ENCODE measurements at places on chromosomes 6 and 20.
A peak's percentile ranks its signal among the peaks of the same experiment; 100 is the strongest.

GRCh38 chr6:159680104-159680503 is 12.9 kb downstream of the SOD2 start:
- DNase-seq, result no peak

DNA sequence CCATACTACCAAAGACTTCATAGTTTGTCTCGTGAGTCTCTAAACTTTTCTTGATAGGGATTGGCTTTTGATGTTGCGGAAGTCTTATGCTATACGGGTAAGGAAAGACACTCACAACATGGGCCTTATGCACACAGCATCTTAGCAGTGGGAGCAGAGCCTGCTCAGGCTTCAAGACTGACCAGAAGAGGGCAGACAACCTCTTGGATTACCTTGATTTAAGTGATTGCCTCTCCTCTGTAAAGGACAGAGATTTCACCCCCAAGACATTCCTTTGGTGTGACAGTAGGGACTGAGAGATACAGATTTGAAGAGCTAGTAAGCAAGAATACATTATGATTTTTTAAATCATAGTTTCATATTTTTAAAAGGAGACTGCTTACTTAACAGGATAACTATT is 71.0 kb upstream of the SAMD3 start:
- peak; percentile 77 for DNase-seq

DNA sequence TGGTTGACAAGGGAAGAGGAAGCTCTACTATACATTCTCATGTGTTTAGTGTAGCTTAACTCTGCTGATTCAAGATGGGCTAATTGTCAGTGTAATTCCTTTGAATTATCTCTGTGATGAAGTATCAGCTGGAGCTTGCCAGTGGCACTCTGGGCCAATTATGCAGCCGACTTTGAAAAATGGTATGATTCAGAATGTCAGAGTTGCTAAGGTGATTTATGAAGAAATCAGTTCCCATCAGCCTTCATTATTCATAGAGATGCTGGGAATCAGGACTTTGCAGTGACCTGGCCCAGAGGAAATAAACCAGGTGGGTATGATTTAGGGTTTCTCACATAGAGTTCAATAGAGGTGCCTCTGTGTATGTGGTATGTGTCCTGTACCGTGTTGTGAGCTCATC is 33.4 kb downstream of the KCNS1 start:
- DNase-seq, result peak; percentile 32

DNA sequence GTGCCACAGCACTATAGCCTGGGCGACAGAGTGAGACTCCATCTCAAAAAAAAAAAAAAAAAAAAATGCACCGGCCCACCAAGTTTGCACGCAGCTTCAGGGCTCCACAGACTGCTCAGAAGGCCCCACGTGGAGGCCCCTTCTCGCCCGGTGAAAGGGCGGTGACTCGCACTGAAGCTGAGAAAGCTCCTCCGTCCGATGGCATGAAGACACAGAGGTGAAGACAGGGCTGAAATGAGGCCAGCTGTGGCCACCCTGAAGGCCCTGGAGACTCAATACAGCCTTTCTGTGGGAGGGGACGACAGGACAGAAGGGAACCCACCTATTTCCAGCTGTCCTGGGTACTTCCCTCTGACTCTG is 84.0 kb downstream of the PTPN1 start:
- DNase-seq, result peak; percentile 25

GRCh38 chr6:143187238-143187923 is 126.7 kb downstream of the AIG1 start:
- peak; percentile 77 for DNase-seq

DNA sequence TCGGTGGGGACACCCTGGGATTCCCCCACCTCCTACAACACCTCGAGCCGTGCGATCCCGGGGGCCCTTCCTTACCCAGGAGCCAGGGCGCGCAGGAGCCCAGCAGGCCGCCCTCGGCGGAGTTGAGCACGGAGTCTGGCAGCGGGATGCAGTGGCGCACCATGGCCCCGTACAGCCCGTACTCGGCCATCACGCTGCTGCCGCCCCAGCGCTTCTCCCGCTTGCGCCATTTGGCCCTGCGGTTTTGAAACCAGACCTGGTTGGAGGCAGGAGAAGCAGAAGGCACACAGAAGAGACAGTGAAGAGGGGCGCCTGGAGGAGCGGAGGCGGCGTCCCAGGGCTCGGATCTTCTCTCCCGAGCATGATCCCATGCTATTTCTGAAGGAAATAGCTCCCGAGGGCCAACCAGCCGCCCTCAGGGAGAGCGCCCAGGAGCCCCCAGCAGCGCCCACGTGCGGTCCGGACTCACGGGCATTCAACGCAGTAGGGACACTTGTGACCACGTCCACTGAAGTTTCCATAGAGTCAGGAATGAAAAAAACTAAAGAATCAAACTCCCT is 4.3 kb downstream of the VSX1 start:
- DNase-seq, result peak; percentile 33

- DNase-seq, result no peak
Measured at GRCh38 chr6:124433387-124434160, 528.7 kb upstream of the RNF217 start.

DNA sequence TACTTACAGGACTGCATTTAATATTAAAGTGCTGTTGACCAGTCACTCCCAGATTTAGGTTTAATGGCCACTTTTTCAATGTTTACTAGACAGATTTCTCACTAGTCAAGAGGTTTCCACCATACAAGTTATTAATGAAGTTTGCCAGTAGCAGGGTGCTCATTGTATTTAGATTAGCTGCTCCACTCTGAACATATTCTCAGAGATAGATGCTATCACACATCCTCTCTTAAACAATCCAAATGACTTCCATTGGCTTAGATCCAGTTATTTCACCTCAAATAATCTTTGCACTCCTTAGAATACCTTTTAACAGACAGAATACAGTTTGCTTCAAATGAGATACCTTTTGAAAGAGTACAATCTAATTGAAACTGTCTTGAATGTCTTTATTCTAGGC is 276.1 kb downstream of the HDGFL1 start:
- no peak for DNase-seq

- no peak for DNase-seq
Measured at GRCh38 chr20:16446246-16446645, 127.0 kb downstream of the KIF16B start.
